DMS153 (cell line): ENCODE measurements at places on chromosomes 12 and 14.

DNA sequence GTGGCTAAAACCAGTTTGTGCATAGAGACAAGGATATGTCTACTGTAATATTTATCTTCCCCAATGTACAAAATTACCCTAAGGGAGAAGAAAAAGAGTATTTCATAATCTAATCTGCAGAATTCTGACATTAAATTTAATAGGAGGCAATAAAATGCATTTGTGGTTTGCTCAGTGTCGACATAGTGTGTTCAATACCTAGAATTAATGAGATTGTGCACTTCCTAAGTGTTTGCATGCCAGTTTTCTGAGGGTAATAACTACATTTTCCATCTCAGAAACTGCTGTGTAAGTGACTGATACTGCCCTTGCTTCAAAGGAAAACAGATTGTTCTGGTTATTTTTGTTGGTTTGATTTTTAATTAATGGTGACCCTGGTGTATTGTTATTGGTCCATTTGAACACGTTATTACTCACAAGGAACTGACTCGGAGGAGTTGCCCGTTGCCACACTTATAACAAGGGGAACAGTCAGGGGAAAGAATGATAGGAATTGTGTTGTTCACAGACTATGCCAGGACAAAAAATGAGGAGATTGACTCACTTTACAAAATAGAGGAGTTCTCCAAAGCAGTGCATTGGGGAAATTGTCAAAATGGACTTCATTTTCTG lies 960.3 kb upstream of the TMEM132C start:
- no peak for DNase-seq

GRCh38 chr12:28568118-28568517 lies 377.9 kb downstream of the CCDC91 start:
- DNase-seq, result no peak

- no peak for DNase-seq
These were observed 93.2 kb downstream of the FOXA1 start for GRCh38 chr14:37501877-37502276.

- DNase-seq, result no peak
These were observed 7.7 kb downstream of the RARG start for GRCh38 chr12:53224061-53224896.

DNA sequence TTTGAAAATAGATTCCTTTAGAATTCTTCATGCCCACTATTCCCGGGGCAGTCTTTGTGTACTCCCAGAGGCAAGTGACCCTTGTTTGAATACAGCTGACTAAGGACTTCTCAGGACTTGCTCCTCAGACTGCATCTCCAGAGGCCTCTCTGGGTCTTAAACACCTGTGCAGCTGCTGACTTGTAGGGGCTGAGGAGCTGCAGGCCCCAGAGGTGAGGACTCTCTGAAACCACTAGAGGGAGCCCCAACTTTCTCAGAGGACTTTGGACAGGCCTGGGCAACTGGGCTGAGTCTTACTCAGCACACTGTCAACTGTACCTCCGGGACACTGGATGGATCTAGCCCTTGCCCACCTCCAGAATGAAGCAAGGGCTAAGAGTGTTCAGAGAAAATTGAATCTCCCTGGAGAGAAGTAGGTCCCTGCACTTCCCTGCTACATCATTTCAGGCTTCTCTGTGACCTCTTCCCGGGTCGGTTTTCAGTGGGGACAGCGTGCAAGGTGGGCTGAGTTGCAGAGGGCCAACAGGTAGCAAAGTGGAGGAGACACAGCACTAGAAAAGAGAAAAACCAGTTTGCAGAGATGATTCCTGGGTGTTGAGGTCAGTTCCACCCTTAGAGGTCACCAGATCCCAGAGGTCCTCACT lies 164.6 kb downstream of the TMEM117 start:
- no peak for DNase-seq

DNA sequence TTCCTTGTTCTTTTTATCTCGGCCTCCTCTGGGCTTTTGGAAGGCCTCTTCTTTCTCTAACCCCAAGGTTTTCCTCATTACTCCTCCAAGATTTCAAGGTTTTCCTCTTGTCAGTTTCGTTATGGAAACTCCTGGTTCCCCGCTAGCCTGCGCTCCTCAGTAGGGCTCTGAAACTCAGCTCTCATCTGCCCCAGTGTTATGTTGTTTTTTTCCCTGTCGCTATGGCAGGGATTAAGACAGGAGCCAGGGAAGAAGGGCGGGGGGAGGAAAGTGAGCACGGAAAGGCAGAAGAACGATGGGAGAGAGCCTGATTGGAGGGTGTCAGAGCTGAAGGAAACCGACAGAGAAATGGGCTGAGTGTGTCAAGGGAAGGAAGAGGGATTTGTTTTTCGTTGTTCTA lies 26.5 kb upstream of the JDP2 start:
- DNase-seq, result no peak
